ENCODE measurements at places on chromosomes 6 and 20.

DNA sequence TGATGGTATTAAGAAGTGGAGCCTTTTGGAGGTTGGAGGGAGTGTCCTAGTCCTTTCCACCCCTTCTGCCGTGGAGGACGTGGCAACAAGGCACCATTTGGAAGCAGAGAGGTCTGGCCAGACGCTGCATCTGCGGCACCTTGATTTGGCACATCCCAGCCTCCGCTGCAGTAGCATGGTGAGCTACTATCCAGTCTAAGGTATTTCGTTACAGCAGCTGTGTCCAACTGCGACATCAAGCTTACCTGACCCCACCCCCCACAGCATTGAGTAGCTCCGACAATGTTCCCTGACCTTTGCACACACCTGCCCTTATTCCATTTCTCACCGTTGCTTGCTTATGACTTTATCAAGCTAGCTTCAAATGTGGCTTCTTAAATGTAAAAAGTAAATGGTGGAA, 29.8 kb upstream of the SYNJ2 start:
- DNase-seq: no peak

DNA sequence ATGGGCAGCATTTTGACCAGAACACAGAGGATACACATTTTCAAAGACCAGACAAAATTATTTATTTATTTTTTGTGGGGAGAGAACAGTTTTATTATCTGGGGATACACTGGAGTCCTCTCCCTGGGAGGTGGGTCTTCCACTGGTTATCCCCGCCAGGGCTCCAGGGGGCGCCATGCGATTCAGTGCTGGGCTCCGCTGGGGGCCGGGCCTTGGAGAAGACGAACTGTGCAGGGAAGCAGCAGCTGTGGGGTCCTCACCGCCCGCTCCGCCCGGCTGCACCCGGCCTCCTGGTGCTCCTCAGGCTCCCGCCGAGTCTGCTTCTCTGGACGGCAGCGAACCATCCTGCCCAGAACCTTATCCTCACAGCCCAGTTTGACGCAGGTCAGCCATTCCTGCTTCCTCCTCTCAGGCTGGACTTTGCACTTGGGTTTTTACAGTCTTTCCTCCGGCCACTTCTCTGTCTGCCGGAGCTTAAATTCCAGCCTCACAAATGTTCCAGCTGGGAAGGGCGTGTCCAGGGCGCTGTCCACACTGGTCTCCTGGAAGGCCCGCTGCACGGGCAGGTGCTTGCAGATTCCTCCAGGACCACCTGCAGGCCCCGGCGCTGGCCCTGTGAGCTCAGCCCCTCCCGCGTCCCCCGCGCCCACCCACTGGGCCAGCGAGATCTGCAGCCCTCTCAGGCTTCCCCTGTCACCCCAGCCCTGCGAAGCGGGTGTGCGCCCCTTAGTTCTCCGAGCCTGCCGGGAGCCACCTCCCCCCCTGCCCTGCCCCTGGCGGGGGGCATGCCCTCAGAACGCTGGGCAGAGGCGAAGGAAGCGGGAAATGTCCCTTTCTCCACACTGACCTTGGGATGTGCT, 1830.0 kb upstream of the DEFB115 start:
- DNase-seq: no peak

GRCh38 chr6:111270121-111270520, 182.8 kb downstream of the SLC16A10 start:
- no peak for DNase-seq

- no peak for DNase-seq
Observed at GRCh38 chr6:163444077-163444476, 29.6 kb downstream of the QKI start.

DNA sequence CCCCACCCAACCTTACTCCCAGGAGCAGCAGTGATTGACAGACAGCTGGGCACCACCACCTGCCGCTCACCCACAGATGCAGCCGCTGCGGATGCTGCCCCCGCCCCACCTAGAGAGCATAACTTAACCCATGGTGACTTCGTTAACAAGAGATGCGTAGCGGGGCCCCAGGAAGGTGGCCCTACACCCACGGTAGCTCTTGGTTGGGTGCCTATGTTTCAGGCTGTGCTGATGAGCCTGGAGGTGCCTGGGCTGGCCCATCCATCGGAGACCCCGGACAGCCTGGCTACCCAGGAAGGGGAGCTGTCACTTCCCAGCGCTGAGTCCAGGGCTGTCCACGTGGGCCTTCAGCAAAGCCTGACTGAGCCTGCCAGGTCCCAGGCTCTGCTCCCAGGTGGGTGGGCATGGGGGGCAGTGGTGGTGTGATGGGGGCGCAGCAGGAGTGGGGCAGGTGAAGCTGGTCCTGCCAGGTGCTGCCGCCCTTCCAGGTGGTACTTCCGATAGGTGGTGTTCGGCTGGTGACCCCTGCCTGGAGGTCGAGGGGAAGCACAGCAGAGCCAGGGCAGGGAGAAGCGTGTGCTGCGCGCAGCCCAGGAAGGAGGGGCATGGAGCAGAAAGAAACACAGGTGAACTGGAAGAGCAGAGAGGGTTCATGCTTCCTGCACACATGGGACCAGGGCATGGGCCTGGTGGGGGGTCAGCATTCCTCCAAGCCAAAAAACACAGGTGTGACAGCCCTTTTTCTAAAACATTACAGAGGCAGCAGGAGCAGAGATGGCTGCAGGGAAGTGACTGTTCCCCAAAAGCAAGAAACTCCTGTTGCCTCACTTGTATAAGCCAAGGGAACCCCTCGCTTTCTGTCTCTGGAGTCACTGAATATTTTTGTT, 56.9 kb downstream of the SYNJ2 start:
- DNase-seq: no peak

DNA sequence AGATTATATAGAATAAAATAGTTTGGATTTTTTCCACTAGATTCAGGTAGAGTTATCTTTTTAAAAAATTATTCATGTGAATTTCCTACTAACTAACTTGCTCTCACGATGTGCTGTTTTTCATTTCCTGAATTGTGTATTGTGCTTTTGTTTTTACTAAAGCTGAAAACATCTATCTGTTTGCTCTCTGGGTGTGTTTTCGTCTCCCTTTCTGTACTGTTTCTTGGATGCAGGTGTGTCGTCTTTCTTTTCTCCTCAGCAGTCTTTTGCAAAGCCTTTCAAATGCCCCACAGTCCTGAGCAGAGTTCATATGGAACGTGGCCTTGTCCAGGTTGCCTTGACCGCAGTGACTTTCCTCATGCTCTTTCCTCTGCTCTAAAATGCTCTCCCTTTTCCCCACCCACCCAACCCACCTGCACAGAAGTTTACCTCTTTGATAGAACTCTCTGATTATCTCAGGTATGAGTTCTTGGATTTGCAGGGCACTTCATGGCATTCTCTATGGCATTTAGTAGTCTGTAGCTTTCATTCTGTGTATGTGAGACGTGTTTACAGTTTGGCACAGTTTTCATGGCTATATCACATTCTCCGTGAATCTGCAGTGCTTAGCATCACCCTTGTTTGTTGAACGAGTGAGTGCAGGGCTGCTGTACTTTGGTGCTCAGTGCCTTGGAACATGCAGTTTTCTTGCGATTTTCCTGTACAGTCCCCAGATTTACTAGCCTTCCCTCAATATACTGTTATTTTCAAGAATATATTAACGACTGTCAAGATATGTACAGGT, 77.1 kb downstream of the FARS2 start:
- no peak for DNase-seq

- no peak for DNase-seq
Observed at GRCh38 chr6:73174646-73175045, 50.6 kb downstream of the KHDC1L start.

- peak; percentile 70 for DNase-seq
Observed at GRCh38 chr6:3380344-3381232, 76.3 kb downstream of the SLC22A23 start.

GRCh38 chr6:133697666-133698065, 191.2 kb upstream of the TCF21 start:
- DNase-seq: no peak

Data from left lobe of liver (tissue), 2 donors.